ENCODE measurements at places on chromosomes 3 and 15. TPM values are rescaled to one million over a fixed set of nuclear protein-coding genes. Genes with fewer than 3 reads are reported as not detected.

DNA sequence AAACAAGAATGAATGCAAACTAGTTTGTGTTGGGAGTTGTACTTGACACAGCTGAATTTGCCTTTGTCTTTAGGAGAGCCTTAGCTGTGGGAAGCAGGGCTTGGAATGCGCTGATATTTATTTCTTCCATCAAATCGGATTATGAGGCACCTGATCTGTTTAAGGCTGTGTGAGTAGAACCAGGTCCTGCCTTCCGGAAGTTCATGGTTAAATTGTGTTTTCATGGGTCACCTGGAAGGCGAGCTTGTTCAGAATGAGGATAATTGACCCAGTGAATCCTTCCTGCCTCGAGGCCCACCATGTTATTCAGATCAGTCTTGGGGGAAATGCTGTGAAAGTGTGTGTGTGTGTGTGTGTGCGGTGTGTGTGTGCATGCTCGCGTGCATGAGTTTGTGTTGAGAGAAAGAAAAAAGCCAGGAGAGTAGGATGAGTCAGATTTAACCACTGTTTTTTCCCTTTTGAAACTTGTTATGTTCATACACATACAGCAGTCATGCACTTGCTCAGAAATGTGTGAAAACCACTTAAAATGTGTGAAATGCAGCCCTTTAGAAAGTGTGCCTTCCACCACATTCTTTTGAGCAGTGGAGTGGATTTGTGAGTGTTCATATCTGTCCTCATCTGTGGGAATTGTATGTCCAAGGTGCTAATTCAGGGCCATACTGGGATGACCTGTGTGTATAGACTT, 36.7 kb downstream of the SMAD3 start:
- H3K4me1 ChIP-seq = peaks cover 47% of the 10 kb centered on the region

DNA sequence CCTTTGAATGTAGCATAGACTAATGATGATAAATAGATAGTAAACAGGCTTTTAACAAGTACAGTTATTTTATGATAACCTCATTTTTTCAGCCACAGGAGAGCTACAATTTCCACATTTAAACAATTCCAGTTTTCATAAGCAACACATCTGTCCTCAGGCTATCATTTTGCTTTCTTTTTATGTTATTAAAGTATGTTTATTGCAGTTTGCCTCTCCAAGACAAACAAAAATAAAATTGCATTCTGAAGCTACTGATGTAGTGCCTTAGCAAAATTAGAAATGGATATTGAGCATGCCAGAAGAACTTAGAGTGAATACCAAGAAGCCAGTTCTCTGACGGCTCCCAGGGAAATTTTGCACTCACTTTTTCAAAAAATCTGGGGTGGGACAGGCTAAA, 140.6 kb upstream of the ABHD17C start:
- no peaks in the 10 kb centered on the region for H3K4me1 ChIP-seq
- no peaks in the 10 kb centered on the region for H3K27me3 ChIP-seq
- H3K36me3 ChIP-seq = peaks cover 33% of the 10 kb centered on the region
- H3K4me3 ChIP-seq = no peak overlapping the region
- no peak for DNase-seq

DNA sequence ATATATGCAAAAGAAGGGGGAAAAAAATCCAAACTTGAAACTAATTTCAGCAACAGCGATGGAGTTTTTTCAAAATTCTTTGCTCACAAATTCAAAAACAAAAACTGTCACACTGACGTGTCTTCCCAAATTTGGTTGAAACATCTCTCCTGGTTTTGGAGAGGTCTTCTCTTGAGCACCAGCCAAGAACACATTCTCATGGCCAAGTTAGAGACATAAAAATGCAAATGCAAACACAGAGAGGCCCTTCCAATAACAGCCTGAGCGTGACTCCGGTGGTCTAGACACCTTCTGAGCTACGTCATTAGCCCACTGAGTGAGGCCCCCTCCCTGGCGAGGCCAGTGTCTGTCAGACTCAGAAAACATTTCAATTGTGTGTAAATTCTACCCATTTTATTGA, 436.0 kb upstream of the PROK2 start:
- peaks cover 9% of the 10 kb centered on the region for H3K36me3 ChIP-seq
- H3K27ac ChIP-seq = no peak overlapping the region
- H3K27me3 ChIP-seq = peaks cover 8% of the 10 kb centered on the region
- no peak overlapping the region for H3K4me3 ChIP-seq

DNA sequence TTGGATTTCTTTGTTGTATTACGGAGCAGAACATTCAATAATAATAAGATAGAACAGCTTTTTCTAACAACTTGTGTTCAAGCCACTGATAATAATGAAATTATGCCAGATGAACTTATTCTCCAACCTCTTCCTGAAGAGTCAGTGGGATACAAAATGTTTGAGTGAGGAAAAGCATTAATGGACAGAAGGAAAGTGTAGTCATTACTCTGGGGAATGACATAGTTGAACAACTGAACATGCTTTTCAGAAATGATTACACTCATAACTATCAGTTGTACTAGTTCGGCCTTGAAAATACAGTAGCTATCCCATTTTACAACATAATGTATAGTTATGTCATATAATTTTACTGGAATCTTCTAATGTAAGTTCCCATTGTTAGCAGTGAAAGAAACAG, 55.9 kb downstream of the ALCAM start:
- no peak for DNase-seq
- H3K27me3 ChIP-seq = no peaks in the 10 kb centered on the region
- no peak overlapping the region for H3K4me3 ChIP-seq
- H3K36me3 ChIP-seq = no peaks in the 10 kb centered on the region
- no peaks in the 10 kb centered on the region for H3K4me1 ChIP-seq
- no peak overlapping the region for H3K27ac ChIP-seq

GRCh38 chr3:189718215-189718614, 87.0 kb downstream of the TP63 start:
- DNase-seq = no peak
- H3K27me3 ChIP-seq = no peaks in the 10 kb centered on the region
- H3K4me3 ChIP-seq = no peak overlapping the region
- H3K27ac ChIP-seq = no peak overlapping the region

ARID3B gene
- 66.5 TPM for total RNA-seq

DNA sequence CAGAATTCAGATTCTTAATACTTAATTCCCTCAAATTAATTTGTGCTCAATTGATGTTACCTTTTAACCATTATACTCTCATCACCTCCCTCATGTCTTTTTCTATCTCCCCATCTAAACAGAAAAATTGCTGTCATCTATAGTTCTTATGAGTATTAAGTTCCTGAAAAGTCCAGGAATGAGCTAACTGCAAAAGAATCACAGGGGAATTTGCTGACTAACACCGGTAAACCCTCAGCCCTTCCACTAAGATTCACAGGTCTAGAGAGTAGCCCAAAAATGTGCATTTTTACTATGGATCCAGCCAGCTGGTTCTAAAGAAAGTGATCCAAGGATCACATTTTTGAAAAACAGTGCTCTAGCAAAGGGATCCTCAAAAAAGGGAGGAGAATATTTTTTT, 67.0 kb downstream of the SETD2 start:
- DNase-seq = no peak
- no peaks in the 10 kb centered on the region for H3K27me3 ChIP-seq
- no peaks in the 10 kb centered on the region for H3K4me1 ChIP-seq
- H3K36me3 ChIP-seq = no peaks in the 10 kb centered on the region
- no peak overlapping the region for H3K27ac ChIP-seq
- no peak overlapping the region for H3K4me3 ChIP-seq

GRCh38 chr15:62644889-62645742, 397.4 kb upstream of the TPM1 start:
- H3K4me3 ChIP-seq = no peak overlapping the region
- peaks cover 25% of the 10 kb centered on the region for H3K4me1 ChIP-seq
- no peak for DNase-seq
- H3K27ac ChIP-seq = peak overlapping the region; percentile 39
- no peaks in the 10 kb centered on the region for H3K27me3 ChIP-seq
- H3K36me3 ChIP-seq = peaks cover 3% of the 10 kb centered on the region

DNA sequence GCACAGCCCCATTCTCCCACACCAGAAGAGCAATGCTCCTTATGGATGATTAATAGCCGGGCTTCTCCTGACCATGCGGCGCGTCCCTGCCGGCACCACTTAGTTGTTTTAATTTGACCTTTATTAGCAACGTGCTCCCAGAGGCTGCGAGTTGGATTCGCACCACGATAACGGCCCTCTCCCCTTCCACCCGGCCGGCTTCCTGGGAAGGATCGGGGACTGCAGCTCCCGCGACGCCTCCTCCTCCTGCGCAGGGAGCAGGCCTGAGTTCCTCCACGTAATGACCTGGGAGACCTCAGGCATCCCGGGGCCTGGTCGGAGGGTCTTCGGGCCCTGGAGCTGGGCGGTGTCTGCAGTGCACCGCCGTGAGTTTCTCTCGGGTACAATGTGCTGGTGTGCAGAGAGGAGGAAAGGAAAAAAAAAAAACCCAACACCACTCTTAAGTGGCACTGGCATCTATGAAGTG, 243.3 kb upstream of the TOPAZ1 start:
- H3K36me3 ChIP-seq = no peaks in the 10 kb centered on the region
- peaks cover 40% of the 10 kb centered on the region for H3K4me1 ChIP-seq
- H3K27ac ChIP-seq = no peak overlapping the region
- DNase-seq = no peak

DNA sequence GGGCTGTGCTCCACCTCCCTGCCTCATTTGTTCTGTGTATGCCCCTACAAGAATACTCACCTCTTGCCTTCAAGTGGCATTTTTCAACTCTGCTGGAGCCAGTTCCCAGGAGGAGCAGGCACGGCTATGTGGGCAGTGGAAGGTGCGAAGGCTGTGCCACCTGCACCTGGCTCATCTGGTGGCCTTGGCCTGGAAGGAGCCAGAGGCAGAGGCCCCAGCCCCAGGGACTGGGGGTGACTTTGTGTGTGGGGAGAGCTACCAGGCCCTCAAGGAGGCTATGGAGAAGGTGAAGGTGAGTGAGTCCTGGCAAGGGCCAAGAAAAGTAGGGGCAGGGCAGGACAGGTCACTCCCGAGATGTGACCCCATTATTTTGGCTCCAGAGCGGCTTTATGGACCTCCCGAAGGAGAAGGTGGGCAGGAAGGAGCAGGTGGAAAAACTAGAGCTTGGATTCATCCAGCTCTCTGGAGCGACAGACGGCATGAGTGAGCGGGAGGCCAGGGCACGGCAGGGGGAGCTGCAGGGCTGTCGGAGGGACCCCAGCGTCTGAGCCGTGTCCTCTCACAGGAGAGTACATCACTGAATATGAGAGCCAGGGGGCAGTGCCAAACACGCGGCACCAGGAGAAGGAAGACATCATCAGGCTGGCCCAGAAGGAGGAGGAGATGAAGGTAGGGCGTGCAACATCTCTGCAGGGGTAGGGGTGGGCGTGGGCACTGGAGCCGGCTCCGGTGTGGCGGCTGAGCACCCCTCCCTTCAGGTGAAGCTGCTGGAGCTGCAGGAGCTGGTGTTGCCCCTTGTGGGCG, 57.3 kb upstream of the UBE2Q2 start:
- peak; percentile 50 for DNase-seq
- peaks cover 32% of the 10 kb centered on the region for H3K27me3 ChIP-seq
- H3K27ac ChIP-seq = no peak overlapping the region
- H3K4me3 ChIP-seq = peak overlapping the region; percentile 6
- H3K4me1 ChIP-seq = peaks cover 5% of the 10 kb centered on the region

DNA sequence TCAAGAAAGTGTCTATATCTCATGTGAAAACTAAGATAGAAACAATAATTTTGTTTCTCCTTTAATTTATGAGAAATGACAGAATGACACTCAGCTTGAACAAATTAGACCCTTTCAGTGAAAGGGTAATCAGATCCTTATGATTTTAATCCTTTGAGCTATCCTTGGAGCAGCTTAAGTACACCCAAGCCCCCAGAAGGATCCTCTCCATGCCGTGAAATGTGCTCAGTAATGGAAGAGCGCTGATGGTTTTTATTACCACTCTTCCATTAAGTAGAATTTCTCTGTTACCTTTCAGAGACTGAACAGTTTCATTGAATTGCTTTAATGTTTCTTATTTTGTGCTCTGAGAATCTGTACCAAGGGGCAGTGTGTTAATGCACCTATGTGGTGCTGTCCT, 54.3 kb downstream of the HMG20A start:
- H3K27ac ChIP-seq = peak overlapping the region; percentile 2
- no peak overlapping the region for H3K4me3 ChIP-seq
- no peaks in the 10 kb centered on the region for H3K27me3 ChIP-seq
- no peak for DNase-seq

CCDC54 gene
- total RNA-seq = not detected

GALNT15 gene
- not detected for total RNA-seq

GRCh38 chr3:78878011-78878410, 889.8 kb downstream of the ROBO1 start:
- no peak overlapping the region for H3K27ac ChIP-seq
- H3K4me3 ChIP-seq = no peak overlapping the region
- no peak for DNase-seq
- peaks cover 53% of the 10 kb centered on the region for H3K4me1 ChIP-seq
- no peaks in the 10 kb centered on the region for H3K27me3 ChIP-seq

GHRL gene
- 0.35 TPM for total RNA-seq

DNA sequence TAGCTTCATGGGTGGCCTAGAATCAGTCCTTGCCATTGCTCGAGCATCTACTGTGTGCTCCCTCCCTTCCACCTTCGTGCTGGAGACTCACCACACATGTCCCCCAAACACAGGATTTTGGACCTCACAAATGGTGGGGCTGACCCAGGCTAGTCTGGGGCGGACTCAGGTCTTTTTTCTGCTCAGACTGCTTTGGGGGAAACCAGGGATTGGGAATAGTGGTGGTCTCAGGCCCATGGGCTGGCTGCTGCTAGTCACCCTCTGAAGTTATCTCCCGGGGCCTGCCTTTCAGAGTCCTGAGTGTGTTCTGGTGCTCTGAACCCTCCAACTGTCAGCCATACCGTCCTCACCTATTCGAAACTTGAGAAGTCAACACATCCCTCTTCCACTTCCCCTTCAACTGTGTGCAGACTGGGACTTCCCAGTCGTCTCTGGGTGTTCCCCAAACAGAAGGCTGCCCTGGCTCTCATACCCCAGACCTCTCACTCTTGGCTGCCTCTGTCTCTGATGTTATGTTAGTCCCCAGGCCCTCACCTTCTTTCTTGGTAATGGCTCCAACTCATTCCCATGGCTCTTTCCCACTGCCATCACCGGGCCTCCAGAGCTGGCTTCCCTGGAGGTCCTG, 46.0 kb downstream of the PPCDC start:
- no peak overlapping the region for H3K27ac ChIP-seq
- peaks cover 10% of the 10 kb centered on the region for H3K36me3 ChIP-seq
- no peak overlapping the region for H3K4me3 ChIP-seq
- DNase-seq = no peak

GADL1 gene
- 0.12 TPM for total RNA-seq

ATP8B4 gene
- 0.18 TPM for total RNA-seq

GRCh38 chr3:178169421-178169820, 366.8 kb upstream of the KCNMB2 start:
- DNase-seq = no peak
- H3K27ac ChIP-seq = no peak overlapping the region
- H3K4me3 ChIP-seq = no peak overlapping the region
- no peaks in the 10 kb centered on the region for H3K36me3 ChIP-seq
- H3K27me3 ChIP-seq = no peaks in the 10 kb centered on the region
